NCI-H1092 treated with DMSO at 0.1 percent for 48 hours (cell line): ENCODE measurements at places on chromosomes 6 and 20.
A peak's percentile ranks its signal among the peaks of the same experiment; 100 is the strongest.

GRCh38 chr6:128672023-128672422 lies 151.6 kb upstream of the PTPRK start:
- DNase-seq, result no peak

DNA sequence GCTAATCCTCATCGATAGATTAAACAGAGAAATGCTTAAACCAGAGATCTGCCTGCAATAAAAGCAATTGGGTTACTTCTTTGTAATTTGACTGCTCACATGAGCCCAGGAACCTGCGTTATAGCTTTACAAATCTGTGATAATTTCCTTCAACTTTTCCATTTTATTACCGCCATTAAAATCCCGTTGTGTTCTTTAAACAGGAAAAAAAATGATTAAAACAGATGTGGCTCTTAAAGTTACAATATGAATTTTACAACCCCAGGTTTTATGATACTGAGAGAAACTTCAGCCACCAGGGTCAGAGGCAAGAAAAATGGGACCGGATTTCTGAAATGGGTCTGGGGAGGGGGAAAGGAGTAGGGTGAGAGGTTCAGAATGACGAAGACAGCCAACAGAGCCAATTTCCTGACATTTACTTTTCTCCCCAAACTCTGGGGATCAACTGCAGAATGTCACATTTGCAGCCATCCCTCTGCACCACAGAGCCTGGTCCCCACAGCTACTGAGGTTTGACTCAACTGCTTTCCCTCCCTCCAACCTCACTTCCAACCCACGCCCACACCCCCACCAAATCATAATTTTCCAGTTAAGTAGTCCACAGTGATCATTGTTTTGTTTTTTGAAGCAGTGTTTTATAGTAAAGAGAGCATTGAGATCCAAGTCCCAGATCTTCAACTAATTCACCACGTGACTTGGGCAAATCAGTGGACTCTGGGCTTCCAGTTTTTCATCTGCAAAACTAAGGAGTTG lies 77.6 kb upstream of the EYA2 start:
- DNase-seq, result no peak

- no peak for DNase-seq
These were observed 7.7 kb upstream of the PTPRA start for GRCh38 chr20:2865630-2866029.

DNA sequence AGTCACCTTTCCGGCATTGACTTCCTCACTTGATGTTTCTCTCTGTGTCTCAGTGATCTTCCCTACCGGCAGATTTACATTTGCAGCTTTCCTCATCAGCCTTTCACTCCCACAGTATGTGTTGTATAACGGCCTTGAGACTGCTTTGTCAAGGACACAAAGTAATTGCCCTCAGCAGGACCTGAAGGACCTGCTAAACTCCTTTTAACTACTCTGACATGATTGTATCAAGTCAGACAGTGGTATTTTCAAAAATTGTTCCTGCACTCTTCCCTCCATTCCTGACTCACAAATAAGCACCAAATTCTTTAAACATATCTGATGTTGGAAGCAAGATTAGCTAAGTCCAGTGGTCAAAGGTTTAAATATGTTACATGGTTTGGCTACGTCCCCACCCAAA lies 62.4 kb downstream of the PDE10A start:
- DNase-seq, result no peak

- DNase-seq, result no peak
These were observed 17.9 kb upstream of the ABRACL start for GRCh38 chr6:139010674-139011073.

GRCh38 chr20:32559753-32560380 lies 25.3 kb downstream of the NOL4L start:
- DNase-seq, result no peak

DNA sequence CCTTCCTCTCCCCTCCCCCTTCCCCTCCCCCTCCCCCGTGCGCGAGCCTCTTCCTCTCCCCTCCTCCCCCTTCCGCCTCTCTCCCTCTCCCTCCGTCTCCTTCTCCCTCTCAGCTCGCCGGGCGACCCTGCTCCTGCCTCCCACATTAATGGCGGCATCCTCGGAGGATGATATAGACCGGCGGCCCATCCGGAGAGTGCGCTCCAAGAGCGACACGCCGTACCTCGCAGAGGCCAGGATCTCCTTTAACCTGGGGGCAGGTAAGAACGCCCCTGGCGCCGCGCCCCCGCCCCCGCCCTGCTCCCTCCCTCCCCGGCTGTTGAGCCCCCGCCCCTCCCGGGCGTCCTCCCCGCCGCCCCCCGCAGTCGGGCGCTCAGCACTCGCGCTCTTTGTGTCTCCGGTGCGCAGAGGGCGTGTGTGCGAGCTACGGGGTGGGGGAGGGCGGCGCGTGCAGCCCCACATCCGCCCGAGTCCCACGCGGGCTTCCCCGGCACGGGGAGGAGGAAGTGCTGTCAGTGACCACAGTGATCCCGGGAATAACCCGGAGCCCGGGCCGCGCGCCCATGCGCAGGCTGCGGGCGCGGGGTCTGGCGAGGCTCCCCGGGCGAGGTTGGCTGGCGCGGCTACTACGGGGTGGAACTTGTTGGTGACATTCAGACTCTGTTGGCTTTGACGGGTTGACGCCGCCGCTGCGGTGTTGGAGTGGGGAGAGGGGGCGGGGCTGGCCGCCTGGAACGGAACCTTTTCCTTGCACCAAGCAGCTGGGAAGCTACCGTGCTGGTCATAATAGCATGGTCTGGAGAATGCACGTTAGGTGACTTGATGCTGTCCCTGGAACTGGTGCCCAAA lies 33.2 kb downstream of the PHACTR1 start:
- DNase-seq, result peak; percentile 39

GRCh38 chr6:24667378-24667803 lies 514 bp downstream of the ACOT13 start:
- peak; percentile 40 for DNase-seq

DNA sequence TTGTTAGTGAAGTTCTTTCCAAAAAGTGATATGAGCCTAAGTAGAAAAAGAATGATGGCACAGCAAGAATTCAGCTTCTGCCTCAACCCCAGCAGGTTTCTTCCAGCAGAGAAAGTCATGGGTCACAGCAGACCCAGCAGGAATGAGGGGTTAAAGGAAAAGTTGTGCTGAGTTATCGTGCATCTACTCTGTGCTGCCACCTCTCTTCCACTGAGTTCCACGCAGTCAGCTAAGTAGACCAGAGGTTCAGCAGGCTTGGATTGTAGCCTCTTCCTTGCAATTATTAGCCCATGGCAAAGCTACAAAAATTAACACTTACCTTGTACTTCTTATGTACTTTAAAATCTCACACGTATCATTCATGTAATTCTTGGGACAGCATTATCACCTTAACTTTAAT lies 510.8 kb downstream of the PTPRT start:
- no peak for DNase-seq

DNA sequence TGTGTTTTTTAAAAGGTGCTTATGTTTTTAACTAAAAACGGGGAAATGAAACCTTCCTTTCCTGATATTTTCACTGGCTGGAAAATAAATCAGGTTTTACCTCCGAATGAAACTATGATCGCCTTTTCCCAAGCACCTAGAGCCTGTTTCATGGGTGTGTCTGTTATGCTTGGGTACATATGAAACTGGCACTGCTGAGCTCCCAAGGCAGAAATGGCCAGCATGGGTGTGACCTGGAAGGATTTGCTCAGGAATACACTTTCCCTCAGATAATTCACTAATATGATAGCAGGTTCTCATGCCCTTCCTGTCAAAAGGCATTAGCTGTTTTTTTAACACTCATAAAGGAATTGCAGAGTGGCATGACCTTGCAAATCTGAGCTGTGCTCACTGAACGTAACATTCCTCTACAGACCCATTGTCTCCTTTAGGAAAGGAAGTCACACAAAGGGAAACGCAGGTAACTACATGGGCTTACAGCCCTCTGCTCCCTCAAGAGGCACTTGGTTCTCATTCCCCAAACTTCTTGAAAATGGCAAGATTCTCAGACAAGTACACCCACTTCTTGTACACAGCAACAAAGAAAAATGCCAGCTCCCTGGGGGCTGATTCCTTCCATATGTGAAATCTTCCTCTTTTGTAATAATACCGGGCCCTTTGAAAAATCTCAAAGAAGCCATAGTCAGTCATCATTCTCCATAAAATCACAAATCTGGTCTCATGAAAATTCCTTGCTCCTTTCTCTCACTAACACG lies 72.7 kb downstream of the METTL24 start:
- DNase-seq, result no peak

DNA sequence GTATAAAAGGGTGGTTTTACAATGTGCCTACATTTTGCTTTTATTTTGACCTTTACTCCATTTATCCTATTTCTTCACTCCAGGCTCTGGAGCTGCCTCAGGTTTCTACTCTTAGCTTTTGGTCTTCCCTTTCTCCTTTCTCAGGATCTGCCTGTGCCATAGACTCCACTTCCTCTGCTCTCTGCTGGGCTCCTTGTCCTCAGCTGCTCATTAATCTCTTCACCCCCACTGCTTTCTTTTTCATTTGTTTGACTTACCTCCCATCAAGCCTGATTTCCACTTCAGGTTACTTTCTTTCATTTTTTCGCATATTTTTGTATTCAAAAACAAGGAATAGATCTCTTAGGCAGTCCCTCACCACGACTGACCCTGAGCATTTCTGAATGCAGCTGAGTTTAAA lies 106.8 kb downstream of the COL19A1 start:
- no peak for DNase-seq

DNA sequence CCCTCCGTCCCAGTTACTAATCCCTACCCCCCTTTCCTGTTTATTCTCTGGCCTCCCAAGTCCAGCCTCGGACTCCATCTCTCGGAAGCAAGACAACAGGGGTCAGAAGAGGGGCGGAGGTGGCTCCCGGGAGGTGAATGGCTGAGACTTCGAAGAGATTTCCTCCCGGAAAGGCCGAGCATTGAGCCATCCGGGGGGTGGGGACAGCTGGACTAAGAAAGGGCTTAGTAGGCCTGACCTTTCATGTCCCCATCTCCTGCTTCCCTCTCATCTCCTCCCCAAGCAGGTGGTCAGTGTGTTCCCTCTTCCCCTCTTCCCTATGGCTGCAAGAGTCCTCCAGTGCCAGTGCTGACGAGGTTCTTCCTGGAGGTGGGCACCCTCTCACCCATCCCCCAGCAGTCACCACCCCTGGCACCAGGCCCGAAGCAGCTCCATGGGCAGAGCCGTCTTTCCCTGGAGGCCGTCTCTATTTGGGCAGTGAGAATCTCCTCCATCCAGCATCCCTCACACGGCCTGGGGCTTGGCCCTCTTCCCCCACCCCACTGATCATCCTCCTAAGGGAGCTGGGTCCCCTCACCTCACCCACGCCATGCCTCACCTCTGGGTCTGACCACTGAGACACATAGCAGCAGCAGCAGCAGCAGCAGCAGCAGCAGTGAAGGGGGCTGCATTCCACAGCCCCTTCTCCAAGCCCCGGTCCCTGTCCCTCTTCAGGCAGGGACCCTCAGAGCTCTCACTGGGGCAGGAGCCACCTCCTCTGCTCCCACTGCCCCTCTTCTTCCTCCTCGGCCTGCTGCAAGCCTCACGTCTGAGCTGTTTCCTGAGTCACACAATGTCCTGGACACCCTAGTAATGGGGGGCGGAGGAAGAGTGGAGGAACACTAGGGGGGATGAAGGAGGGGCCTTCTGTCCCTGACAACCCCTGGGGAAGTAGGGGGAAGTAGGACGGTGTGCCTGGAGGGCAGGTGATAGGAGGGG lies at the start of gene NOTCH4:
NOTCH4 (minus strand) TSS at position 810 of the 978 bp plus-strand sequence; CDS start at position 671, 139 bp downstream.
- DNase-seq, result no peak

DNA sequence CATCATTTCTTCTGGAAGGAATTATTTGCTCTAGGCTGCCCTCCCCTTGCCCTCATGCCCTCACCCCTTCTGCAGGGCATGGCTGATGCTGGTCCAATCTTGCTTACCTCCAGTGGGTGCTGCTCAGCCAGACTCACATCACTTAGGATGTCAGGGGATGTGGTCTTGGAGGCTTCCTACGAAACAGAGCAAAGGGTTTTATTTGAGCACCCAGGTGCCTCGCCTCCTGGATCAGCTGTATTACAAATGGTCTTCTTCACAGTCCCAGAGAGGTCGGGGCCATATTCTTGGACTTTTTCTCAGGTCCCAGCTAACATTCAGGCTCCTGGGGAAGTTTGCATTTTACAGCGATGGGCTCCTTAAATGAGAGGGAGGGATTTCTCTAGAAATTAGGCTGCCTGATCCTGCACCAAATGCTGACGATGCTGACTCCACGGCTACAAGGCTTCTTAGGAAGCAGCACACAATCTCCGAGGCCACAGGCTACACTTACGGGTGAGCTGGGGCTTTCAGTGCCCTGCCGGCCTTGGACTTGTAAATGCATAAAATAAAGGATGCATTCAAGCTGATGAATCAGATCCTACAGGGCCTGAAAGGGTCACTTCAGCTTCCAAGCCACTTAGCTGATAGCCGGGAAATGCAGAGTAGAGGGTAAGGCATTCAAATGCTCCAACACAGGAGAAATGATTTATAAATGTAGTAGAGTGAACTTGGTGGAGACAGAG lies 159.8 kb upstream of the ECI2 start:
- DNase-seq, result no peak

GRCh38 chr20:64050261-64051032 lies 1.0 kb upstream of the SOX18 start:
- no peak for DNase-seq

GRCh38 chr20:38229376-38230252 lies 30.9 kb downstream of the KIAA1755 start:
- DNase-seq, result peak; percentile 3

DNA sequence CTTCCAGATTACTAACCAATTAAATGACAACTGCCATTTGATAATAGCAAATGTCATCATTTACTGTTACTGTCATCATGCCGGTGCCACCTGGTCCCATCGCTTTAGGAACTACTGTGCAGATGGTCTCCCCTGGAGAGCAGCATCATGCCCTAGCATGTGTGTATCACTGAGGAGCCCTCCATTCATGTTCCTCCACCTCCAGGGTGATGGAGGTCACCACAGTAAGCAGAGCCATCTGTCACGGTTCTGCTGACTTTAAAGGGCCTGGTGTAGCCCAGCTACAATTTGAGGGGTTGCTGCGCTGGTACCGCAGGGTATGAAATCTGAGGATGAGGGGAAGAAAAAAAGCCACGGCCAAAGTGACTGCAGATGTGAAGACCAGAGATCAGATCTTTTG lies 118.8 kb upstream of the KCNK16 start:
- DNase-seq, result no peak

- peak; percentile 0 for DNase-seq
These were observed 2.9 kb upstream of the BMP6 start for GRCh38 chr6:7723041-7723447.

DNA sequence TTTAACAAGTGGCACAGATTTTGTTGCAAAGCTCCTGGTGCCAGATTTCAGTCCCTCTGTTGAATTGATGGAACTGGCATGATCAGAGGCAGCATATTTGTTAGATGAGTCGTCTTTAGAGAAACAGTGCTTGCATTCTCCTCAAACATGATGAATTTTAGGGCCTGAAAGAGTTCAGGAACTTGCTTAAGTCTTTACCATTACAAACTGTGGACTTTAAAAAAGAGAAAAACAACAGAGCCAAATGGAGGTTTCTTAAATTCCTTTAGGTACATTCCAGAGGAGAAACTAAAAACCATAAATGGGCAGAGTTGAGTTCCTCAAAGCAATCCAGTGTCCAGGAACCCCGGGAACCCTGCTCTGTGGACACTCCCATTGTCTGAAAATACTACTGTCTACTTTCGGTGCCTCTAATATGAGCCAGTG lies 2.5 kb downstream of the GTF2H5 start:
- no peak for DNase-seq
